GM23248 (cell line): ENCODE measurements at places on chromosomes 1 and 21. TPM values are rescaled to one million over a fixed set of nuclear protein-coding genes. Genes with fewer than 3 reads are reported as not detected.

FHAD1 gene
- 0.24 TPM in 1 of 2 replicates, not detected in the other for polyA plus RNA-seq

DNA sequence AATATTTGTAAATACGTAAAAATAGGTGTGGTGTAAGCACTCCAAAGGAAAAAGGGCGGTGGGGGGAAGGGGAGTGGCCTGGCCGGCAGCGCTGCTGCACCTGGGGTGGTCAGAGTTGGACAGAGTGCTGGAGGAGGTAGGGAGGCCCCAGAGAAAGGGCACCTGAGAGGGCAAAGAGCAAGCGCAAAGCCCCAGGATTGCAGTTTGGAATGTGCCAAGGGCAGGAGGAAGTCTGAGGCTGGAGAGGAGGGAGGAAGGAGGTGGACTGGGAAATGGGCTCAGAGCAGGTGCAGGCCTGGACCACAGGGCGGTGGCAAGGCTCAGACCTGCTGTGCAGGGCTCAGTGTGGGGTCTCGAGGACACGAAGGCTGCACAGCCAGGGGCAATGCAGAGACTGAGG lies 30.6 kb downstream of the LDLRAP1 start:
- DNase-seq = no peak

DNA sequence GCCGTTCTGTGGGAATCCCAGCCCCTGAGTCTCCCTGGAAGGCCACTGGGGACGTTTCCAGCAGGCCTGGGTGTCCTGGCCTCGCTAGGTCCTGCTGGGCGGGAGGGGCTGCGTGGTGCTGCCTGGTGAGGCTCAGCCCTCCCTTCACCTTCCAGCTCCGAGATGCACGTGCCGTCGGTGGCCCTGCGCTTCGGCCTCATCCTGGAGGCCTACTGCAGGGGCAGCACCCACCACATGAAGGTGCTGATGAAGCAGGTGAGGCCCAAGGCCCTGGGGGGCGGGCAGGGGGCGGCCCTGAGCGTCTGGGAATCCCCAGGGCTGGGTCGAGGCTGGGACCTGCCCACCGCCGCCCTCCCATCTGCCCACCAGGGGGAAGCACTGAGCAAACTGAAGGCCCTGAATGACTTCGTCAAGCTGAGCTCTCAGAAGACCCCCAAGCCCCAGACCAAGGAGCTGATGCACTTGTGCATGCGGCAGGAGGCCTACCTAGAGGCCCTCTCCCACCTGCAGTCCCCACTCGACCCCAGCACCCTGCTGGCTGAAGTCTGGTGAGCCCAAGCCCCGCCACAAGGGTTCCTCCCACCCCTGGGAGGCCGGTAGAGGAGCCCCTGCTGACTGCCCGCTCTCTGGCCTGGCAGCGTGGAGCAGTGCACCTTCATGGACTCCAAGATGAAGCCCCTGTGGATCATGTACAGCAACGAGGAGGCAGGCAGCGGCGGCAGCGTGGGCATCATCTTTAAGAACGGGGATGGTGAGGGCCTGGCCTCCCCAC lies 70.3 kb downstream of the PIK3CD start:
- peak; percentile 30 for DNase-seq

GRCh38 chr21:45726438-45726837 lies 82.9 kb downstream of the PCBP3 start:
- no peak for DNase-seq

USP1 gene
- polyA plus RNA-seq = 22.7 and 22.8 TPM in 2 replicates

DNA sequence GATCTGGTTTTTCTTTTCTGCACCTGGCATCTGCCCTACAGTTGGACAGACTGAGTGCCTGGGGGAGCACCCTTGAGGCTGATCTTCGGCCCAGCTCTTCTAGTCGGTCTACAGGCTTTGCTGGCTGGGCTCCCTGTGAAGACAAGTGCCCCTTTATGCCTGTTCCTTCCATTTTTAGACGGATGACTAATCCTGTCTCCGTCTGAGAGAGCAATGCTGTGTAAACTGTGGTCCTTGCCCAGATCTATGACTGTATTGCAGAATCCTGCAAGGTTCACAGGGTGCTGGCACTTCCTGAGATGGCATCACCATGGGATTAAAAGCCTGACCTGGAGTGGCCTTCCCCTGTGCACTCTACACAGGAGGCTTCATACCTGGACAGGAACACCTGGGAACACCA lies 47.6 kb upstream of the SAMD13 start:
- DNase-seq = peak; percentile 95

- DNase-seq = no peak
Observed at GRCh38 chr1:232501854-232502253, 128.1 kb downstream of the SIPA1L2 start.

GRCh38 chr1:151325646-151326429 lies 1.4 kb downstream of the PI4KB start:
- peak; percentile 53 for DNase-seq

- DNase-seq = peak; percentile 75
Observed at GRCh38 chr1:117312453-117313138, 54.7 kb upstream of the MAN1A2 start.

- DNase-seq = peak; percentile 76
Observed at GRCh38 chr1:119040906-119041305, 52.8 kb upstream of the TBX15 start.

GRCh38 chr21:14589855-14590563 lies 43.9 kb upstream of the SAMSN1 start:
- no peak for DNase-seq

DNA sequence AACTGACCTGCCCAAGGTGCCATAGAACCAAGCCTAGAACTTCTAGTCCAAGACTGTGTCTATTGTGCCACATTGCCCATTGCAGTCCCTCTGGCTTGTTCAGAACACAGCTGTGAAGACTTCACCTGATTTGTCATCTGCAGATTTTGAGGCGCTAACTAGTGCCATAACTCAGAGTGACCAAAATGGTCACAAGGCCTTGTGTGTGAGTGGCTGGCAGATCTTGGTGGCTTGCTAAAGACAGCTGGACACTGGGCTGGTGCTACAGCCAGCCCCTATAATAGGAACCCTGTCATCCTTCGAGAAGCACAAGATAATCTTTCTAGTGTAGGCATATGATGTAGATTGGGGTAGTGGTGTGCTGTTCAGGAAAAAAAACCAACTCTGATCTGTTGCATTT lies 63.7 kb upstream of the IFNLR1 start:
- DNase-seq = no peak

KCNT2 gene
- polyA plus RNA-seq = 0.14 and 0.22 TPM in 2 replicates

GRCh38 chr21:29193072-29193471 lies 62.6 kb downstream of the MAP3K7CL start:
- DNase-seq = peak; percentile 51

- no peak for DNase-seq
Observed at GRCh38 chr1:193703121-193703520, 516.7 kb upstream of the B3GALT2 start.

DNA sequence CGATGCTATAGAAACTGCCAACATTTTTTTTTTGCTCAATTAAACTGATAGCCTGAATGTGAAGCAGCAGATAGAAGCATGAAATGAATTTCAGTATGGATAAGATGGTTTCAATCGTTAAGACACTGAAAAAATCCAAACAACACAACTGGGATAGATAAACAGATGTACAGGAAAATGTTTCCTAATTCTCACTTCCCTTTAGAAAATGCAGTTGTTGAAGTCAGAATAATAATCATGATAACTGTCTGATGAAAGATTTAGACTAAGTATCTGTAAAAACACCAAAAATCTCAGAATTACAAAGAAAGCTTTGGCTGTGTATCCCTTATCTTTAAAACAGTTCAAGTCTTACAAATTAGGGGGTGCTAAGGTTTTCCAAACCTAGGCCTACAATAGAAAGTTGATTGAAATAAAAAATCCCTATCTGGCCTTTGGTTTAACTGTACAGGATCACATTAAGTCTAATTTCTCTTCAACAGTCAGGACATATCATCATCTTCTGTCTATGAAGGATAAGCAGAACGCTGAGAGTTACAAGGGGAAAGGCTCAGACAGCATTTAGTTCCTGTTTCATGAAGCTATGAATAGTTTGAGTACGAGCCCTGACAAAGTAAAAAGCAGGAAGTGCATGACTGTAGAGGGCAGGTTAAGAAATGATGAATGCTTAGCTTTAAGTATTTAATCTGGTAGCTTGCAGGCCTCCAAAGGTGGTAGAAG lies 203.2 kb downstream of the APP start:
- DNase-seq = no peak

DNA sequence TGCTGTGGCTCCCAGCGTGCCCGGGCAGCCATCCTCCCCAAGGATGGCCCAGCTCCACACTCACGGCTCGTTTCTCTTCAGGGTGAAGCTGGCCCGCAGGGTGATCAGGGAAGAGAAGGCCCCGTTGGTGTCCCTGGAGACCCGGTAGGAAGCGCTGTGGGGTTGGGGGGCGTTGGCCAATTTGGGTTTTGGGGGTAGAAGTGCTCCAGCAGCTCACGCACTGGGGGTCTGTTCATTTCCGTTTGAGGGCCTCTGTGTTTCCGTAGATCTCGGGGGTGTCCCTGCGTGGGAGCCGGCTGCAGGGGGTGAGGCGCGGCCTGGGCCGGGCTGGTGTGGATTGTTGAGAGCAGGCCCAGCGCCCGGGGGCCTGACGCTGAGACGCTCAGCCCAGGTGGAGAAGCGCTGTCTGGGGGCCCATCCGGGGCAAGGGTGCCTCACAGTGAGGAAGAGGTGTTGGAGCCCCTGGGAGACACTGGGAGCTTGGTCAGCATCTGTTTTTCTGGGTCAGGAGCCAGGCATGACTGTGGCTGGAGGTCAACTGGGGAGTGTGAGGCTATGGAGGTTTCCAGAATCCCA lies 12.6 kb downstream of the COL6A1 start:
- peak; percentile 36 for DNase-seq

DNA sequence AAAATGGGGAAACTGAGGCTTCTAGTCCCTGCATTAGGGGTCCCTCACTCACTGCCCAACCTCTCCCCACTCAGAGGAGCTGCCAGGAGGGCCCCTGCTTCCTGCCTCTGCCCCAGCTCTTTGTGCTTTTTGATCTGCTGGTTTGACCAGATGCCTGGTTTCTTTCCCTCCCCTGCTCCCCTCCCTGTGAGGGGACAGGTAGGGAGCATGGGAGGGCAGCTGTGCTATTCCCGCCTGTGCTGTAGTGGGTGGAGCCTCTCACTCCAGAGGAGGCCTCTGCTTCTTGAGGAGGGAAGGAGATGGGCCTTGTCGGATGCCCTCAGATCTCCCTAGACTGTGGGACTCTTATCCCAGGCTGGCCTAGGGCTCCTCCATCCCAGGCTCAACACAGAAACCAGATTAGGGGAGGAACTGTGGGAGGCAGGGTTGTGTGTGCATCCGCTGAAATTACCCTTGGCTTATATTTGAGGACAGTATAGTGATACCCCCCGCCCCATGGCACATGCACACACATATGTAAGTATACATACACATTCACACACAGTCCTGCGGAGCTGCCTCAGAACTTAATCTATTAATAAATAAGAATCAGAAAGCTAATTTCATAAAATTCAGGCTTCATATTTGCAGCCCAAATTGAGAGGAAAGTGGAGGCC lies 4.6 kb downstream of the BOLA1 start:
- no peak for DNase-seq

GSTM1 gene
- not detected in 2 replicates for polyA plus RNA-seq

DNA sequence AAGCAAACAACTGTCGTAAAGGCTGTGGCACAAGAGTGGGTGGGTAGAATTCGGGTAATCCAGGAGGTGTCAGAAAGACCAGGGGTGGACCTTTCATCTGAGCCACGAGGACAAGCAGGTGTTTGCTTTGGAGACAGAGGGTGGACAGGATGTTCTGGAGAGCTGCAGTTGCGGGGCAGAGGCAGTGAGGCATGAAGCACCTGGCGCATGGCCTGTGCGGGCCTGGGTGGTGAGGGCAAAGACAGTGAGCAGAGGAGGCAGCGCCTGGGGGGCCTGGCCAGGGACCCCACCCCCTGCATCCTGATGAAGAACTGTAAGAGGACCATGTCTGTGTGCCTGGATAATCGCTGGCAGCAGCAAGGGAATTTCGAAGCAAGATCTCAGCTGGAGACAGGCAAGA lies 24.9 kb downstream of the KIF26B start:
- no peak for DNase-seq

DNA sequence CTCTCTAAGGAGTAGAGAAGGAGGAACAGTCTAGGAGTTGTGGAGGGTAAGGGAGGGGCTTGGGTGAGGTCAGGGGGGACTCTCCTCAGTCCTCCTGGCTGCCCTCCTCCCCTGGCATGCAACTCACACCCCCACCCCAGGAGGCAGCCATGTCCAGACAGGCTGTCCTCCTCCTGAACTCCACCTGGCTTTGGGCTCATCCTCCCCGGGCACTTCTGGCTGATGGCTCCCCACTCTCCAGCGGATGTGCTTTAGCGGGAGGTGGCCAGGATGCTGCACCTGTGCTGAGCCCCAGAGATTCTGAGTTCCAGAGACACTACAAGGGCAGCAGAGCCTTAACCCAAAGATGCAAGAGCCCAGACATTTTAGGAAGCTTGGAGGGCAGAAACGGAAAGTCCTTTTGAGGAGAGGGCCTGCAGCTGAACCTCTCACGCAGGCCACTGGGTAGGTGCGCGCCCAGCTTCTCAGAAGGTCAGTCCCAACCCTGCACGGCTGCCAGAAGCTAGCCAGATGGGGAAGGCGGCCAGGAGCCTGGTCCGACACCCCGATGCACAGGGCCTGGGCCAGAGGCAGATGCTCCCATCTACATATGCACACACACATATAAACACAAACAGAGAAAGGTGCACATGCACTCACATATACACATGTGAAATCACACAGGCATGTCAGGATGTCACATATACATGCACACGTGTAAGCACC lies 83.4 kb downstream of the PDE9A start:
- DNase-seq = no peak

C1orf105 gene
- not detected in 2 replicates for polyA plus RNA-seq

COL8A2 gene
- 2.9 and 3.2 TPM in 2 replicates for polyA plus RNA-seq

GRCh38 chr1:116207126-116207735 lies 96.0 kb downstream of the MAB21L3 start:
- DNase-seq = no peak
